KG1 (cell line): ENCODE measurements at places on chromosomes 3 and 15.

DNA sequence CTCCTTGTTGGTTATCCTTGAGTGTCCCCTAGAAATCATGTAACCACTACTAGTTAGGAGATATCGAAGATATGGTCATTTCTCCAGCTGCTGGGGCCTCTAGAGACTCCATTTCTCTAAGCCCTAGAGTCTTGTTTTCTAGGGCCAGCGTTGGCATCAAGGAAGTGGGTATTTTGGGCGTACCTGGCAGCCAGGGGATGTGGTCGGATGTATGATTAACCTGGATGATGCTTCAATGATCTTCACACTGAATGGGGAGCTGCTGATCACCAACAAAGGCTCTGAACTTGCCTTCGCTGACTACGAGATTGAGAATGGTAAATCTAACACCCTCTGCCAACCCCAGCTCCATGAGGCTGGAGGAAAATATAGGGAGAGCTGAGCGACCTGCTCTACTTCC, 325.5 kb downstream of the RYR3 start:
- no peak for DNase-seq

DNA sequence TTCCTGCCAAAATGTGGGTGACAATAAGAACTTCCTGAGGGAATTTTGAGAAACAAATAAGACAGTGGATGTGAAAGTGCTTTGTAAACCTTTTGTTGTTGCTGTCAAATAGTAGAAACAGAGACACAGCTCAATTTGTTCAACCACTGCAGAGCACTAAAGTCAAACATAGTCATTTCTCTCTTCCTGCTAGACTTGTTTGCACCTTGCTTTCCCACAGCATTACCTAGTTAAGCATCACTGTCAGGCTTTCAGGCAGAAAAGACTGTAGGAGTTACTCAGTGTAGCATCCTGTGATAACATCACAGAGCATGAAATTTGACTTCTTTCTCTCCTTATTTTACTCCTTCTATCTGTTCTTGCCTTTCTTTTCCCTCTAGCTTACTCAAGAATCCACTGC, 27.1 kb downstream of the SLC12A1 start:
- no peak for DNase-seq

- DNase-seq = no peak
These were observed 5.0 kb upstream of the PAQR9 start for GRCh38 chr3:142968319-142969025.

- DNase-seq = no peak
These were observed 22.6 kb upstream of the TNFAIP8L3 start for GRCh38 chr15:51117270-51117669.

DNA sequence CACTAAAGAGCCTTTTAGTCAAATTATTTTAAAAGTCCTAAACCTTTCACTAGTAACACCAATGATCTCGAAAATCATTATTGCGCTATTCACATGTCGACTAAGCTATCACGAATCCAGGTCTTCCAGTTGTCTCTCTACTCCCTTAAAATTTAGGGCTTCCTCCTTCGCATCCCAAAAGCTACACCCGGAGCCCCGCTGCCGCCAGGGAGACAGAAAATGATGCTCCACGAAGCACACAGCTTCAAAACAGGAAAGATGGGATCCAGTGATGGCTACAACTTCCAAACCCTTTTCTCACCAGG, 253 bp downstream of the IFT80 start:
- DNase-seq = no peak

DNA sequence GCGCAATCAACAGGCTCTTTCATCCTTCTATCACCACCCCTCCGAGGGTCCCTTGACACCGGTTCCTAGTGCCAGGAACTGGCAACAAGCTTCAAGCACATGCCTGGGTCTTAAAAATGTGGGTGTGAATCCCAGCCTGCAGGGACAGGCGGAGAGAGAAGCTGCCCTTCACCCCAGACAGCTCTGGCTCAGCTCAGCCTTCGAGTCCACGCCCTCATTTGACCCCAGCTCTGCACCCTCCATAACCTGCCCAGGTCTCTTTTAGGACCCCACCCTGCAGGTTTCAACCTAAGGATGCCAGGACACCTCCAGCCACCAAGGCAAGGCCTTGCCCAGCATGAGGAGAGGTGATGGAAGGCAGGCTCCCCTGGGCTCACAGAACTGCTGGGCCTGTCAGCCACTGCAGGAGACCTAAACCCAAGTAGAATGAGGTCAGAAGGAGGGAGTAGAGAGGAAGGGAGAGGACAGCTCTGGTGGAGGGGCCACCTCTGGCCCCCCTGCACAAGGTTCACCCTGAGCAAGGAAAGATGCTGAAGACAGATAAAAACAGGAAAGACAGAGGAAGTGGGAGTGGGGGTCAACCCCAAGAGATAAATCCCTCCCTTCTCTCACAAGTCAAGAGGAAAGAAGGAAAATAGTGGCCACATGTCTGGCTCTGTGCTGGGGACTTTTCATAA, 2.6 kb upstream of the LOXL1 start:
- DNase-seq = no peak

DNA sequence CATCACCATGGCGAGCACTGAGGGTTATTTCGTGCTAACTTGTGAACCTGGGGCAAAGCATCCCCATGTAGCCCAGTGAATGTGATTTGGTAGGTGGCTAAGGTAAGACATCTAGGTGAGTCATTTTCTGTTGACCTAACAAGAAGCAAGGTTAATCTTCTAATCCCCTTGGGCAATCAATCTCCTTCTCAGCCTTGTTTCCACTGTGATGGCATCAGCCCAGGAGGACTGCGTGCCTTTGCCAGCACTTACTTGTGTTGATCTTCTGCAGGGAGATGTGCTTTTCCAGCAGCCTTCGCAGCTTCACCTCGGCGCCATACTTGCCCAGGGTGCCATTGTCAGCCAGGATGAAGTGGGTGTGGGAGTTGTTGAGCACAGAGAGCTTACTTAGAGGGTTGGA, 35.7 kb downstream of the TRPM1 start:
- no peak for DNase-seq

DNA sequence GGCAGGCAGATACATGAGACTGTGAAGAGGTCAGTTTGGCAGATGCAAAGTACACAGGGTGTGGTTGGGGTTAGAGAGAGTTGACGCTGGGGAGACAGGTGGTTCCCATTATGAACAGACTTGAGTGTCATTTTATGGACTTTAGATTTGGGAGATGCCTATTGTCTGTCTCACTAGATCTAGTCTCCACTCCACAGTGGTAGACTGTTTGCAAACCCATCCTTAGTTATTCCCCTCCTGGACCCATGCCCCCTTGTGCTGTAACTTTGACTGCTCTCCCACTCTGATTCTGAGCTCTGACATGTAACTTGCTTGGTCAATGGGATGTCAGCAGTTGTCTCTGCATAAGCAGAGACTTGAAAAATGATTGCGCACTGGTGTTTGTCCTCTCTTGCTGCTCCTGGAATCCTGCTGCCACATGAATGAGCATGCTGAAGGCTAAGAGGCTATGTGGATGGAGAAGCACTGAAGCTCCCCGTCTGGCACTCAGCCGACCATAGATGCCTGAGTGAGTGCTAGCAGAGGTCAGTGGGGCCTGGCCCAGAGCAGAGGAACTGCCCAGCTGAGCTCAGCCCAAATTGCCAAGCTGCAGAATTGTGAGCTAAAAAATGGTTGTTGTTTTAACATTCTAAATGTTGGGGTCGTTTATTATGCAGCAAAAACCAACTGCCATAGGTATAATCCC, 88.2 kb downstream of the FAM43A start:
- DNase-seq = no peak

- no peak for DNase-seq
These were observed 27.5 kb downstream of the TMEM158 start for GRCh38 chr3:45198264-45199260.

DNA sequence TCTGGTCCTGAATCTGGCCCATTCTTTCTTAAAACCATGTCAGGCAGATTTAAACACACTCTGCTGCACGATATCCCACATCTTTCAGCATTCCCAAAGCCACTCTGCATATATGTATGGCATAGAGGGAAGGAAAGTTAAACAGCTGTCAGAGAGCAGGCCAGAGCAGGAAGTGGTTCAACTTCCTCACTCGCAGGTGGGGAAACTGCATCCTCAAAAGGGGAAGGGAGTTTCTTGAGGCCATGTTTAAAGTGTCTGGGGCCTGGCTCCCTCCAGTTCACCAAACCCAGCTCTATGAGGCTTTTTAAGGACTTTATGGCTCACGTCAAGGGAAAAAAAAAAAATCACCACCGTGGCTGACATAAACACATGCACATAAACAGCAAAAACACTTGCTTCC, 123.1 kb downstream of the OPA1 start:
- DNase-seq = no peak

- no peak for DNase-seq
These were observed 27.2 kb downstream of the IQSEC1 start for GRCh38 chr3:13045904-13046568.

DNA sequence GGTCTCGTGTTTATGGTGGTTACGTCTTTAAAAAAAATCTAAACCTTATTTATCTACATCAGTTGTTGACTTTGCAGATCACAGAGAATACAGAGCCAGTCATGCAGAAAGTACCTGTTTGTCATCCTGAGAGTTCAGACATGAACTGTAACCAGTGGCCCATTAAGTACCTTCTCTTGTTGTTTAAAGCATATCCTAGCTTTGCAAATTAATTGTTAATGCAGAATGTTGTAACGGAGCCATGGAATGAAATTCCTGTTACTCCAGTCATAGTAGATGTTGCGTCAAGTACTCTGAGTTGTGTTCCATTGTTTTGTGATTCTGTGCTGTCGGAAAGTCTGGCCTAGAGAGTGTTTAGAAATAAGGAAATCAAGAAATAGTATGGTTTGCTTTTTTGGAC, 205.2 kb downstream of the RBMS3 start:
- DNase-seq = no peak

DNA sequence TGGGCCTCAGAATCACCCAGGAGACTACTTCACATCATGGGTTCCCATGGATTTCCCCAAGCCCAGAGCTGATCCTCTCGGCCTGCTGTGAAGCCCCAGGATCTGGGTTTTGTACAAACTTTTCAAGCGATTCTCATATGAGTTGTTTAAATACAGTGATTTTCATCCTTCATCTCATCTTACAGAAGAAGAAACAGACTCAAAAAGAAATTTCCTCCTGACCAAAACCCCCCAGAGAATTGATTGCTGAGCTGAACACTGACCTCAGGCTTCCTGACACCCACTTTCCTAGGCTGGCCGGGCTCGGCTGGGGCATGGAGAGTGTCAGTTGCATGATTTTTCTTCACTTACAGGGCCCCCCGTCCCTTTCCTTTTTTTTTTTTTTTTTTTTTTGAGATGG, 60.3 kb downstream of the BDH1 start:
- DNase-seq = no peak

GRCh38 chr3:128144512-128145187, 8.6 kb upstream of the EEFSEC start:
- DNase-seq = no peak
